Thymus (tissue), 14 donors: ENCODE measurements at places on chromosomes 7 and 10. TPM values are rescaled to one million over a fixed set of nuclear protein-coding genes. Genes with fewer than 3 reads are reported as not detected.

GRCh38 chr10:16787361-16787791 lies 29.8 kb downstream of the RSU1 start:
- no peak for DNase-seq

- no peak for DNase-seq
Observed at GRCh38 chr10:3445648-3446047, 273.1 kb upstream of the PITRM1 start.

DNA sequence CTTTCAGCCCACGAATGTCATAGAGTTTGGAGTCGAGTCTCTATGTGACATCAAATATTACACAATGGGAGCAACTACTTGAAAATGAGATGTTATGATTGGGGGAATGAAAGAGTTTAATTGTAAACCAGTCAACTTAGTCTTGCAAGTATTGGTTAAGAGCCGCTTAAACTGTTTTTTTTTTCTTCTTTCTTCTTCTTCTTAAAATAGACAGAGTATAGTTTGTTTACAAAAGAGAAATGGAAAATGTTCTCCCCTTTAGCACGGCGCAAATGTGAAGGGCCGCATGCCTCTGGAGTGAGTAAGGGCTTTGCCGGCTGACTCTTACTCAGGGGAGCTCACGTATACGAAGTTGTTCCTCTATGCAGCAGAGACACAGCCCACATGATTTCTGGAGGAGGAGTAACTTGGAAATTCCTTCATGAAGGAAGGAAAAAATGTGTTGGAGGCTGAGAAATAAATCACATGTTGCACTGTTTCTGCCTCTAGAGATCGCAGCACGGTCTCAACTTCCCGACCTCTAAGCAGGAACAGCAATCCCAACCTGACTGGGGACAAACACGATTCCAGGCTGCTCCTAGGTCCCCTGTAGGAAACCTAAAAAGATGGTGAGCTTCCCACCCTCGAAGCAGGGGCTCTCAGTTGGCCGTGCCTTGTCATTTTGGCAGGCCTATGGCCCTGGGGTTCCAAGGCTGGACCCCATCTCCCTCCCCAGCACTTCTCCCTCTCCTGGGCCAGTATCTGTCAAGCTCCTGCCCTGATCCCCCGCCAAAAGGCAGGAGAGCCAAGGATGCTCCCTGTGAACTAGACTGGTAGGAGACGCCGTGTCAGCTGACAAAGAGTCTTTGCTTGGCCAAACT lies 44.8 kb downstream of the MYOF start:
- no peak for DNase-seq

DNA sequence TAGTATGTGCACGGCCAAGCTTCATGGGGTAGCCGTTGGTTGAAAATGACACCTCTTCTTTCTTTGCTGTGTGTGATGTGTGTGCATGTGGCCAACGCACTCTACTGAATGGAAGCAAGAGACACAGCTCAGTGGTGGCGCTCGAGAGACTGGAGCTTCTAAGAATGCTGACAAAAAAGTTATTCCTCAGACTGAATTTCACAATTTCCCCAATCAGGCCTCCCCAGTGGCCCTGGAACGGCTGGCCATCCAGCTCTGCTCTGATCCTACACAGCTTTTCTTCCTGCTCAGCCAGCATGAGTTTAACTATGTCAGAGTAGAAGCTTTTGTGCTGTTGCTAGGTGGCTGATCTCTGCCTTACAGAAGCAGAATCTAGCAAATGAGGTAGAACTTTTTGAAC lies 186.7 kb upstream of the PLXDC2 start:
- no peak for DNase-seq

GRCh38 chr7:10934292-10934691 lies 39.4 kb upstream of the PHF14 start:
- DNase-seq, result no peak

DNA sequence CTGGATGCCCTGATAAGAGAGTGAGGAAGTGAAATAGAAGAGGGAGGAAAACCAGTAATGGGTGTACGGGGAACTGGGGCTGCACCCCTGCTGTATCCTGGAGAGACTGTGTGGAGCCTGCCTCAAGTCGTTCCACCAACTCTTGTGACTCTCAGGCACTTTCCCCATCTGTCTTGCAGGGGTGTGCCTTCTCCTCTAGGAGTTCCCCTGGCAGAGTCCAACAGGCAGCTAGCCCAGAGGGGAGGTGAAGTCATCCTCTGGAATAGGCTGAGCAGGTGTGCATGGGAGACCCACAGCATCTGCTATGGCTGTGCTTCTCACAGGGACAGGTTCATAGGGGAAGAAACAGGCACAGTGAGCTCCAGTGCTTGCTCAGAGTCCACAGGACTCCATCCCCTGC lies 46.8 kb downstream of the WIPF3 start:
- DNase-seq, result no peak

DNA sequence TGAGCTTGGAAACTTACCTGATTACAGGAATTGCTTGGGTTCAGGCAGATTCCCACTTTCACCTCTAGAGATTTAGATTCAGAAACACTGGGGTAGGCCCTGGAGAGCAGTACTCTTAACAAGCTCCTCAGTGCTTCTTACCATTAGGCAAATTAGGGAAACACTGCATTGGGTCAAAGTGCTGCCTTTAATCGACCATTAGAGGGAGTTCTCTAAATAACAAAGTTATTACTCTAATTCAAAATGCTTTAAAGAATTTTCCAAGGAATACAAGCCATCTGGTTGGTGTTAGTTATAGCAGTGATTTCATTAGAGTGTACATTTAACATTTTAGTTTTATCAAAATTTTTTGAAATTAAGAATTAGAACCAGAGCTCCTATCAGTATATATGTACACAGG lies 324.5 kb downstream of the GFRA1 start:
- no peak for DNase-seq

- DNase-seq, result no peak
Observed at GRCh38 chr10:28768227-28768626, 90.9 kb downstream of the BAMBI start.

SHLD2 gene
- polyA plus RNA-seq, result 17.9 TPM

ERVW-1 gene
- 0.14 TPM for polyA plus RNA-seq

MOGAT3 gene
- 0.11 TPM for polyA plus RNA-seq

OR2A25 gene
- 0.05 TPM for polyA plus RNA-seq

MMD2 gene
- polyA plus RNA-seq, result 0.07 TPM

TFEC gene
- polyA plus RNA-seq, result 5.8 TPM

DKK1 gene
- 1.5 TPM for polyA plus RNA-seq

VWDE gene
- polyA plus RNA-seq, result 0.23 TPM
